ENCODE measurements at places on chromosomes 11 and 22.

GRCh38 chr11:88300888-88301487 is 36.5 kb downstream of the CTSC start:
- no peak for DNase-seq

- no peak for DNase-seq
Measured at GRCh38 chr22:45187891-45188290, 24.2 kb downstream of the NUP50 start.

DNA sequence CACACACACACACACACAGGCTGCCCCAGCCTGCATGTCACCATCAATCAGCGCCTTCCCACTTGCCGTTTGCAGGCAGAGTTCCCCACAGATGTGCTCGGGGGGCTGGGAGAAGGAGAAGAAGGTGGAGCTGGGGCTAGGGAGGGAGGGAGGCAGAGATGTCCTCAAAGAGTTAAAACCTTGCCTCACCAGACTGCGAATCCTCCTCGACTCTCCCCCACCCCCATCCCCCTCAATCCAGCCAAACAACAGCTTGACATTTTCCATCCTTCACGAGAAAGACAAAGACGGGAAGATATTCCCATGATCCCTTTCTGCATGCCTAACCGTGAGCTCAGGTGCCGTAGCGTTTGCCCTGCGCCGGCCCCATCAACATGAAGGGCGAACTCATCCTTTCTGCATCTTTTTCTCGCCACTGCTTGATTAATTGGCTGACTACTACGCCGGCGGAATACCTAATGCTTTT is 365.5 kb downstream of the MIAT start:
- no peak for DNase-seq

- no peak for DNase-seq
Measured at GRCh38 chr11:24705474-24705873, 208.6 kb downstream of the LUZP2 start.

- no peak for DNase-seq
Measured at GRCh38 chr22:46183733-46184132, 33.4 kb downstream of the PPARA start.

DNA sequence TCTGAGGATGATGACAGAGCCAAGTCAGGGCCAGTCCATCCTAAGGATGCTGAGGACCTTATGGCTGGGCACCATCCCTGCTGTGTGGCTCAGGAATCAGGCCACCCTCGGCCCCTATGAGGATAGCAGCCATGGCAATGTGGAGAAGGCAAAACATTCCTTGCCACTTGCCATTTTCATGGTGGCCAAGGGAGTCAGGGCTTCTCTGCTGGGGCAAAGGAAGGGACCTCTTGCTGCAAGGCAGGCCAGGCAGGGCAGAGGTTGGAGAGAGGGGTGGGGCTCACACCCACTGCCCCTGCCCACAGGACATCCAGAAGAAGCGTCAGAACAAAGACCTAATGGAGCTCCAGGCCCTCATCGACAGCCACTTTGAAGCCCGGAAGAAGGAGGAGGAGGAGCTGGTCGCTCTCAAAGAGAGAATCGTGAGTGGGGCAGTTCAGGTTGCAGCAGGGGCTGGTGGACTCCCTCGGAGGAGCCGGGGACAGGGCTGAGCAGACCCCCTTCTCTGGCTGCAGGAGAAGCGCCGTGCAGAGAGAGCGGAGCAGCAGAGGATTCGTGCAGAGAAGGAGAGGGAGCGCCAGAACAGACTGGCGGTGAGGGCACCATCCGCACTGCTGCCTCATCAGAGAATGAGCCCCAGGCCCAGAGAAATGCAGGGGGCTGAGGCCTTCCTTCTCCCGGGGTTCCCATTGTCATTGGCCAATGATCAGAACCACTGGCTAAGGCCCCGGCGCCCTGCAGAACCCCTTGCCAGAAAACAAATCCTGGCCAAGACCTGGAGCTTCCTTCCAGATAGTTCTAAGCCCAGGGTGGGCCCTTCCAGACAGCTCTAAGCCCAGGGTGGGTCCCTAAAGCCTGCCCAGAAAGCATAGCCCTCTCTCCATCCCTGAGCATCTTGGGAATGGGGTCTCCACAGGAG is 13.5 kb upstream of the MRPL23 start:
- no peak for DNase-seq

DNA sequence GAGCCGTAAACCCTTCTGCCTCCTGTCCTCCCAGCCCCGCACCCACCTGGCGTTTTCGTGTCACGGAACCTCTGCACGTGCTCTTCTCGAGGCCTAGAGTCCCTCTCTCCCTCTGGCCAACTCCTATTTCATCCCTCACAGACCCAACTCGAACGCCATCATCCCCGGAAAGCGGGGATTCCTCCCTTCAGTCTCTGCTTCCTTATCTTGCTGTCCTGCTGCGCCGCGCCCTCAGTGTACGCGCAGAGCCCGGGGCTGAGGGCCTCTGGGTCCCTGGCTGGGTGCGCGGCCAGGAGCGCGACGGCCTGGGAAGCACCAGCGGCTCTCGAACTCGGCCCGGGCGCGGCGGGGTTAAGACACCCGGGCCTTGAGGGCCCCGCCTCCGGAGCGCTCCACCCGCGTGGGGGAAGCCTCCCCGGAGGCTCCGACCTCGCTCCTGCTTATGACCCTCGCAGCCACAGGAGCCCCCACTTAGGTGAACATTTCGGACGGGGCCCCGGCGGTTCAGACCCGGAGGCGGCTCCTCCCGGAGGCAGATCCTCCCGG is 398 bp upstream of the ATG16L2 start:
- DNase-seq, result peak; percentile 81

DNA sequence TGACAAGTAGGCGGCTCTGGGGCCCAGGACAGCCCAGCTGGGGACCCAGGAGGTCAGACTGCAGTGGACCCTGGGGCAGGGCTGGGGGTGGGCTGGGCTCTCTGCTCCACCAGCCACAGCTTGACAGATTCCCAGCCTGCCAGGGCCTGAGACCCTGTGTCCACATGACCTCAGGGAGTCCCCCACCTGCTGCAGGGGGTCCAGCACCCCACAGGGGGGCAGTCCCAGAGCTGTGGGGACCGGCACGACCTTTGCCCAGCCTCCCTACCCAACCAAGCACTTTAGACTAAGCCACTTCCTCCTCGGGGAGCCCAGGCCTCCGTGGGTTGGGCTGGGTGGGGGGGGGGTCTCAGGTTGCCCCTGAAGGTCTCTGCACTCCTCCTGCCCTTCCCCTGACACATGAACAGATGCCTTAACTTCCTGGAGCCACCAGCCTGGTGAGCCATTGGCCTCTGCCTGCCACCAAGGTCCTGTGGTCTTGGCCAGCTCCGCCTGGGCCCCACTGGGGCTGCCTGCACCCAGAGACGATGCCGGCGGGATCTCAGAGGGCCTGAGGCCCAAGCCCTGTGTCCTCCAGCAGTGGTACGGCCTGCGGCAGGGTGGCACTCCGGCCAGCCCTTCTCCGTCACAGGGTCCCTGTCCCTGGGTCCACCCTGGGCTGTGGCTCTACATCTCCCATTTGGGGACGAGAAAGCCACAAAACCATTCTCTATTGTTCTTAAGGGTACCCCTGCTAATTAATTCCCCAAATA is 3.4 kb downstream of the CCDC188 start:
- DNase-seq, result no peak

DNA sequence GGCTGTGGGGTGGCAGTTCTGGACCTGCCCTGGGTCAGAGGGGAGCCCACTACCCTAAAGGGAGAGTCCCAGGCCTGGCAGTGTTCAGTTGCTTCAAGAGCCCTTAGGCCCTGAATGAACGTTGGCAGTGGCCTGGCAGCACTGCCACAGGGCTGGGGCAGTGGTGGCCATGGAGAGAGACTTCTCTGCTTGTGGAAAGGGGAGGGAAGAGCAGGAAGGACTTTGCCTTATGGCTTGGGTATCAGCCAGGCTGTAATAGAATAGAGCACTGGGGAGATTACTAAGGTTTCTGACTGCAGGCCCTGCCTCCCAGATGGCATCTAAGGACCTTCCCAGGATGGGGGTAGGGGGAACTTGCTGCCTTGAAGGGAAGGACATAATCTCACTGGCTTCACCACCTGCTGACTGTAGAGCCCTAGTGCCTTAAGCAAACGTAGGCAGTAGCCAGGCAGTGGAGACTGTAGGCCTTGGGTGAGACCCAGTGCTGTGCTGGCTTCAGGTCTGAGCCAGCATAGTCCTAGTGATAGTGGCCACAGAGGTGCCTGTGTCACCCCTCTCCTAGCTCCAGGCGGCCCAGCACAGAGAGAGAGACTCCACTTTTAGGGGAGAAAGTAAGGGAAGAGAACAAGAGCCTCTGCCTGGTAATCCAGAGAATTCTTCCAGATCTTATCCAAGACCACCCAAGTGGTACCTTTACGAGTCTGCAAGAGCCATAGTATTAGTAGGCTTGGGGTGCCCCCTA is 27.6 kb downstream of the PLA2G6 start:
- DNase-seq, result no peak

GRCh38 chr11:36074941-36075431 is 131.1 kb downstream of the LDLRAD3 start:
- DNase-seq, result no peak

GRCh38 chr11:134585666-134586610 is 173.9 kb upstream of the B3GAT1 start:
- no peak for DNase-seq

- DNase-seq, result no peak
Measured at GRCh38 chr11:11856638-11857037, 14.9 kb downstream of the USP47 start.

DNA sequence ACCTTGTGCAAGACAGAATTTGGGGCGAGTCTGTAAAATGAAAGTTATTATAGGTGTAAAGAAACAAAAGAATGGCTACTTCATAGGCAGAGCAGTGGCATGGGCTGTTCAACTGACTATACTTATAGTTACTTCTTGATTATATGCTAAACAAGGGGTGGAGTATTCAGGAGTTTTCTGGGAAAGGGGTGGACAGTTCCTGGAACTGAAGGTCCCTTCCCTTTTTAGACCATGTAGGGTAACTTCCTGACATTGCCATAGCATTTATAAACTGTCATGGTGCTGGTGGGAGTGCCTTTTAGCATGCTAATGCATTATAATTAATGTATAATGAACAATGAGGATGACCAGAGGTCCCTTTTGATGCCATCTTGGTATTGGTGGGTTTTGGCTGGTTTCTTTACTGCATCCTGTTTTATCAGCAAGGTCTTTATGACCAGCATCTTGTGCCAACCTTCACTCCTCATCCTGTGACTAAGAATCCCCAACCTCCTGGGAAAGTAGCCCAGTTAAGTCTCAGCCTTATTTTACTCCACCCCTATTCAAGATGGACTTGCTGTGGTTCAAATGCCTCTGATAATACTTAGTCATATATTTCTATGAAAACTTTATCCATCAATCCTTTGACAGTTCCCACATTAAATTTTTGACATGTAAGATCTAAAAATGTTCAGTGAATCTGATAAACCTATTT is 118.6 kb downstream of the ARHGAP42 start:
- DNase-seq, result no peak

Data from cerebellar cortex (tissue), 1 donor.